Iris pigment epithelial cell (primary cell): ENCODE measurements at places on chromosomes 2 and 18.
A peak's percentile ranks its signal among the peaks of the same experiment; 100 is the strongest.

GRCh38 chr2:110905217-110905616, 172.8 kb downstream of the ACOXL start:
- no peak for DNase-seq

GRCh38 chr2:17520761-17521160, 2.5 kb upstream of the RAD51AP2 start:
- no peak for DNase-seq

DNA sequence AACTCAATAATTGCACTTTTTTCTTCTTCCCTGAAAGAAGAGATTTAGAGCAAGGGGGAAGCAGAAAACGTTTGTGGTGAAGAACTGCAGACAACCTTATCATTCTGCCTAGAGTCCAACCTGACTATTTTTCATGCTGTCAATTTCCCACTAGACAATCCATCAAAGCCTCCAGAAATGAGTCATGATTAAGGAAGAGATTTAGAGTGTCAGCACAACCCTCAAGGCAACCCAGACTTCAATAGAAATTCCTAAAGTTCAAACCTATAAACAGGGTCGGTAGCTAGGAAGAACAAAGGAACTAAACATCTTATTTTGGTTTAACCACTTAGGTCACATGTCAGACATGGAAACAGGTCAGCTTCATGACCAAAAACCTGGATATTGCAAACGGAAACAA, 86.9 kb downstream of the SLC25A12 start:
- peak; percentile 24 for DNase-seq

DNA sequence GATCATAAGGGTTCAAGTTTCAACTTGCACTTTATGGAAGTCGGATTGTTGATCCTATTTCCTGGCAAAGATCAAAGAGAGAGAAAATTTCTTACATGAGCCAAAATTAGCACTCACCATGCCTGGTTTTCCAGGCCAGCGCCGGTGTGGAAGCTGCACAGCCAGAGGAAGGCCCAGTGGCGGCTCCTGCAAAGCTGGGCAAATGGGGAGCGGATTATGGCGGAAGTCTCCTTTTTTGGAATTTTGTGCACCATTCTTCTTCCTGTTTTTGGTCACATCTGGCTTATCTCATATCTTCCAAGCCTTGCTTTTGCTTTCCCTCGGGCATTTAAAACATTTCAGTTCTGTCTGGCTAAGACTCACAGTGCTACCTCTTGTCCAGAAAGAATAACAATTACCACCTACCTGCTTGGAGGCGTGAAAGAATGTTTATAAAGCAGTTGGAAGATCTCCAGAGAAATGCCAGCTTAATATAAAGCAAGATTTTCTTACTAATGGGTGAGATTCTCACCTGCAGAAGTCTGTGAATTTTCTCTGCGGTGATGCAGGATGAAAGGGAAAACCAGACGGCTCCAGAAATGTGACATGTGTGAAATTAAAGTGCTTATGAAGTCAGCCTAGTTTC, 94.3 kb downstream of the ASAP2 start:
- no peak for DNase-seq

- DNase-seq, result no peak
Observed at GRCh38 chr2:196365145-196365544, 193.8 kb upstream of the STK17B start.
